Epithelial cell of esophagus (primary cell): ENCODE measurements at places on chromosomes 5 and 9.

DNA sequence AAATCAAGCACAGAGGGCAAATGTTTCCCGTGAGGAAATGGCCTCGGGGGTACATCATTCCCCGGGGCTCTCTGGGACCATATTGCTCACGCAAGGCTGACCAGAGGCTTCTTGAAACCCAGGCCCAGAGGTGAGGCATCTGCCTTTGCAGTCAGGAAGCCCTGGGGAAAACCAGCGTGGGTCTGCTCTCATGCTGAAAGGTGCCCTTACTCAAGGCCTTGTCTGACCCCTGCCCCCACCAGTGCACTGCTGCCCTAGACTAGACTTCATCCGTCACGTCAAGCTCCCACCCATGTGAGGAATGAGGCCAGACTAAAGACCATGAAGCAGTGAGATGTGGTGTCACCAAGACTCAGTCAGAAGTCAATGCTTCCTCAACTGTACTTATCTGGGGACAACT lies 66.1 kb downstream of the PAX5 start:
- no peak for DNase-seq

DNA sequence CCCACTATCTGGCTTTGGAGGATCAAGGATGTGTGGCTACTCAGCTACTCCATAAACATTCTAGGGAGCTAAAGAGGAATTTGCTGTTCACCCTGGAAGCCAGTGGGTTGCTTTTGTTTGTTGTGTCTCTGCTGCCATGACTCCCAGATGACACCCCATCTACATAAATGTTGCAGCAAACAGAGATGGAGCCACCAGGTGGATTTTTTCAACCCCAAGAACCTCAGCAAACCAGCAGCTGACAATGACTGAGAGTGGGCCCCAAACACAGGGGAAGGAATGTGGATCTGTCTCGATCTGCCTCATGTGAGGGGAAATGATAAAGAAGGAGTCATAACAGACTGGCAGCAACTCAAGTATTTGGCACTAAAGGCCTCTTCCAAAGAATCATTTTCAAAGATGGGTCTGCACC lies 132.7 kb upstream of the TNC start:
- DNase-seq, result peak; percentile 97

DNA sequence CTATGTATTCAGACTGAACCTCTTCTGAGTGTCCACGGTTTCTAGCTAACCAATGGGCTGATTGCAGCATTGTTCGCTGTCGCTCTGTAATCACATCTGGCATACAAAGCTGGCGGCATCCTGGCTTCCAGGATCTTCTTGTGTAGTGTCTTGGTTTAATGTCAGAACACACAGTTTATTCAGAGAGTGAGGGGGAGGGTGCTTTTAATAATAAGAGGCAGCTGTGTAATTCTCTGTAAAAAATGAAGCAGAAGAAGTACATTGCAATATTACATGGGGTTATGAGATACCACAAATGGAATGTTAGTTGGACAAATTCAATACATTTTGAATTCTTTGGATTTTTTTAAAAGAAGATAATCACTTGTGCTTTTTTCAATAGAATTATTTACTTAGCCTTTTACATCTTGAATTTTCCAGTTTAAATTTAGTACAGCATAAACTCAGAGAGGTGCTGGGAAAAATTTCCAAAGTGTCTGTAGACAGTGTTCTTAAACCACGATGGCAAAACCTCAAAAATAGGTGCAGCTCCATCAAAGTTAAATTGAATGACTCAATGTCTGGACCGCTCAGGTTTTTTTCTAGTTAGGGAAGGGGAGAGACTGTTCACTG lies 206.0 kb downstream of the PCSK1 start:
- peak; percentile 63 for DNase-seq

- DNase-seq, result peak; percentile 93
Observed at GRCh38 chr9:83981126-83981871, 694 bp downstream of the RMI1 start.

- DNase-seq, result peak; percentile 74
Observed at GRCh38 chr9:89991204-89991790, 386.5 kb downstream of the GADD45G start.

- DNase-seq, result no peak
Observed at GRCh38 chr5:120527251-120527650, 63.2 kb downstream of the PRR16 start.

GRCh38 chr9:115118879-115119218 lies 892 bp upstream of the TNC start:
- DNase-seq, result peak; percentile 96

DNA sequence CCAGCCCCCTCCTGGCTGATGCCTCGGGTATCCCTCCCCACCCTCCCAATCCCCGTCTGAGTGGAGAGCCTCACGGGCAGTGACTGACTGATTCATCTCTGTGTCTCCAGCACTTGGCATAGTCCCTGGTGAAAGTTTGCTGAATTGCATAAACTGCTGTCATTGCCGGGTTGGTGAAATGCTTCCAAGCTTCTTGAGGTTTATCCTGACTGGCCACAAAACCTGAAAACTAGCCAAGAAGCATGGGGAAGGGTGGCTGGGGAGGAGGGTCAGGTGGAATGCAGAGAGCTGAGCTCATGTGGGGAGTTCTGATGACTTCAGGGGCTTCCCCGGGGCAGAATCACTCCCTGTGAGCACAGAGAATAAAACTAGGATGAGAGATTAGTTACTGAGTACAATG lies 56.9 kb upstream of the GGTA1 start:
- DNase-seq, result peak; percentile 96

DNA sequence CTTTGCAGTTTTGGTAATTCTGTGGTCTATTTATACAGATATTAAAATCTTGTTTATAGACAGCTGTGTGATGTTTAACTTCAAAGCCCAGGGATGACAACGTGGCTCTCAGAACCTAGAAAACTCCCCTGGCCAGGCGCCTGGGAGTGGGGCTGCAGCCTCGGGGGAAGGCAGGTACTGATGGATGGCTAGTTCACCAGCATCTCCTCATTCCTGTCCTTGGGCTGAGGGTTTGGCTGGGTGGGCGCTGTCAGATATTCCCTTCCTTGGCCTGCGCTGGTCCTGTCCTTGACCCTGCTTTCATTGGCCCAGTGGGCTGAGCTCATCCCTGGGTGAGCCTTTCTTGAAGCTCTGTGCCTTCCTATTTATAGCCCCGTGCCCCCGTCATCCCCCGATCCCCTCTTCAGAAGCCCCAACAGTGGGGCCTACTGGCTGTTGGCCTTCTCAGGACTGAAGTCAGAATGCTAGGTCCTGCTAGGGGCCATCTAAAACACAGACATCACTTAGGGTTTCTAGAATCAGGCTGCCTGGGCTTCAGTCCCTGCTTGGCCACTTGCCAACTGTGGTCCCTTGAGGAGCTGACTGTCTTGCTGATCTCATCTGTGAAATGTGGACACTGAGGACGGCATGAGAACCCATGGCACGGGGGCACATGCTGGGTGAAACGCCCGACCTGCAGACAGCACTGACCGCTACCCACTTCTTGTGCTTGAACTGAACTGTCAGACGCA lies 20.9 kb downstream of the SH3GLB2 start:
- no peak for DNase-seq

DNA sequence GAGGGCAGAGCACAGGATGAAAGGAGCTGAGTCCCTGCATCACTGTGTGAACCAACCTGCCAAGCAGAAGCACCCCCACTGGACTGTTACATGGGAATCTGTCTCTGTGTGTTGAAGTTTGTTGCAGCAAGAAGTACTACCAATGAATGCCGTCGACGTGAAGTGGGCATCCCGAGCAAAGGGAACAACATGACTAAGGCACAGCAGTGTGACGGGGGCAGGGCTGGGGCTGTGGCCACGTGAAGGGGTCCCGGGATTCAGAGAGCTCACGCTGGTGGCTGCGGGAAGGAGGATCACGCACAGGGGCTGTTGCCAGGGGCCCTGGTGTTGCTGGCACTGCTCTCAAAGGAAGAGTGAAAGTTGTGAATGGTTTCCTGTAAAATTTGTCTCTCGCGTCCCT lies 27.5 kb upstream of the GABBR2 start:
- DNase-seq, result no peak

GRCh38 chr9:13278368-13279246 lies 885 bp downstream of the MPDZ start:
- DNase-seq, result peak; percentile 39

DNA sequence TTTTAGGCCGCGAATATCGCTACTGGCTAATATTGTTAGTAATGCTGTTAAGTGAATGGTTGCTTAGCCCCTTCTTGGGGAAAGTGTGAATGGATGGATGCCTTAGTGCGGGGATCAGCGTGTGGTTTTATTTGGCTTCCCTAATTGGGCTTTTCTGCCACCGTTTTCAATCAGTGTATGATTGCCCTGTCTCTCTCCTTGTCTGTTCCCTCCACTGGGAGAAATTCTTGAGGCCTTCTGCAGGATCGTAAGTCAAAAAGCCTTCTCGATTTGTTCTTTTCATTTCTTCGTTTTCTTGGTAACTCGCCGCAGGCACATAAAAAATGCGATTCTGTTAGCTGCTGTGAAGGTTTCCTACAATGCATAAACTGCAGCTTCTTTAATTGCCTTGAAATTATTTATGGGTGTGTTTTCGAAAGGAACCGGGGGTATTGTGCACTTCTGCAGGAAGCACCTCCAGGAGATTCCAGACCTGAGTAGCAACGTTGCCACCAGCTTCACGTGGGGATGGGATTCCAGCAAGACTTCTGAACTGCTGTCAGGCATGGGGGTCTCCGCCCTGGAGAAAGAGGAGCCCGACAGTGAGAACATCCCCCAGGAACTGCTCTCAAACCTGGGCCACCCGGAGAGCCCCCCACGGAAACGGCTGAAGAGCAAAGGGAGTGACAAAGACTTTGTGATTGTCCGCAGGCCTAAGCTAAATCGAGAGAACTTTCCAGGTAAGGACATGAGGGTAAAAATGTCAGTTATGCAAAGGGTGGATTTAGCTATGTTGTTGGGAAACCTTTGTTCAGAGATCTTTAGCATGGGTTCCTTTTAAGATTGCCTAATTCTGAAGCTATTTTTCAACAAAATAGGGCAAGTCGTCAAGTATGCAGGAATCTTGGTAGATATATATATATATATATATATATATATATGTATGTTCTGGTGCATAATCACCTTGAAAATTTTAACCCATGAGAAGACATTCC lies 700 bp downstream of the SKP2 start:
- DNase-seq, result peak; percentile 26

DNA sequence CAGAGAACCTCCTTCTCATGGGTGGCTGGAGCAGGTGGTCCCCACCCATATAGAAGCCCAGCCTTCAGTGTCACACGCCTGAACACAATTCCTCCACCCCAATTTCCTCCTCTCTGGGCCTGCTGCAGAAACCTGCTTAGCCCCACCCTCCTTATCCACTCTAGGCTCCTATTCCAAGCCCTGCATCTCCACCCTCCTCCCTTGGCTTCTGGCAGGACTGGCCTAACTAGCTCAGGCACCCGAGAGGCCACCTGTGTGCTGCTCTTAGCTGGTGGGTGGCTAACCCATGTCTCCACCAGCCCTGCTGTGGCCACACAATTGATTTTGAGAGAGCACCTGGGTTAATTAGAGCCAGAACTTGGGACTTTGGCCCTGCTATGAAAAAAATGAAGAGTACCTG lies 77.3 kb upstream of the ATP10B start:
- DNase-seq, result peak; percentile 67

DNA sequence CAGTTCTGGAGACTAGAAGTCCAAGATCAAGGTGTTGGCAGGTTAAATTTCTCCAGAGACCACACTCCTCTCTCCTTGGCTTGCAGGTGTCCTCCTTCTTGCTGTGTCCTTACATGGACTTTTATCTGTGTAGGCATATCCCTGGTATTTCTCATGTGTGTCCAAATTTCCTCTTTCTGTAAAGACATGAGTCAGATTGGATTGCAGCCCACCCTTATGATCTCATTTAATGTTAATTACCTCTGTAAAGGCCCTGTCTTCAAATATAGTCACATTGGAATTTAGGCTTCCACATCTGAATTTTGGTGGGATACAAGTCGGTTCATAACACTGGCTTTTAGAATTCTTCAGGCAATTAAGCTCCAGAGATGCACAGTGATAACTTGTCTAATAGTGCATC lies 322.2 kb upstream of the GRIA1 start:
- no peak for DNase-seq

DNA sequence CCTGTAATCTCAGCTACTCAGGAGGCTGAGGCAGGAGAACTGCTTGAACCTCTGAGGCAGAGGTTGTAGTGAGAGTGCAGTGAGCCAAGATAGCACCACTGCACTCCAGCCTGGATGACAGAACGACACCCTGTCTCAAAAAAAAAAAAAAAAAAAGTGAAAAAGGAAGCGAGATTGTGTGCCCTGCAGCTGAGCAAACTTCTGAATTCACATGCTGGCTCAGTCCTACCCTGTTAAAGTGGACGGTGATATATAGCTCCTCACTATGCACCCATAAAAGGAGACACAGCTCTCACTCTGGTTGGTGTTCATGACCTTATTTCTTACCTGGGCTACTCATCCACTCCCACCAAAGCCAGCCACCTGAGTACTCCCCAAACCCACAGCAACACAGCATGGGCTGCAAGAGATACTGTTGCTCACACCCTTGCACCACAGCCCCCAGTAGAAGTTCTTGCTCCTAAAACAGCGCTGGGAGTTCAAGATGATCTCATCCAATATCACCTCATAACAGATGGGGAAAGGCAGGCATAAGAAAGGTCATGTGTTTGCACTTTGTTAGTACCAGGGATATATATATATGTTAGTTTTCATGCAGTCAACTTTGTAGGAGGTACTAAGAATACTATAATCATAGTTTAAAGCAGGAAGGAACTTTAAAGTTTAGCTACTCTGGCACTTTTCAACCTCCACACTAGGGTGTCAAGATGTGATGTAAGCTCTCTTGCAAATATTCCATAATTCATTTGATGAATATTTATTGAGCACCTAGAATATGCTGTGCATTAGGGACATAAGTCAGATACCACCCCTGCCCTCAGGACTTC lies 4.0 kb downstream of the TTLL11 start:
- DNase-seq, result no peak

DNA sequence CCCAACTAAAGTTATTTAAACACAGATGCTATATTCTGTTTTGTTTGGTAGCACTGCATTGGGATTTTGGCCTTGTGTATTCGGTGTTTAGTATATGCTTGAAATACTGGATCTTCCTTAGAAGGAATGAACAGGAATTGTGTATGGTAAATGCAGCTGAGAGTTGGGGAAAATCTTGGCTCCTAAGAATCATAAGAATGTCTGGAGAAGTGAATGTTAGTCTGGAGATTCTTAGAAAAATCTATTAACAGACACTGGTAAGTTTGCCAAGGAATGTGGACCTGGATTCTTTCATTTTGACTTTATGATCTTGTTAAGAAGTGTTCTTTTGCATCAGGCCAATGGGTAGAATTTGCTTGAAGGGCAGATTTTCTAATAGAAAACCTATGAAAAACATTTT lies 38.9 kb downstream of the SNX30 start:
- DNase-seq, result no peak

GRCh38 chr9:3136686-3137346 lies 292.9 kb upstream of the PUM3 start:
- DNase-seq, result no peak

- DNase-seq, result no peak
Observed at GRCh38 chr9:20929276-20929675, 102.2 kb downstream of the HACD4 start.

GRCh38 chr9:69857131-69857530 lies 36.5 kb downstream of the CFAP95 start:
- peak; percentile 63 for DNase-seq

- DNase-seq, result peak; percentile 90
Observed at GRCh38 chr5:115460472-115460871, 84.1 kb downstream of the FEM1C start.

- no peak for DNase-seq
Observed at GRCh38 chr5:92580814-92581213, 1000.2 kb downstream of the NR2F1-AS1 start.
